ENCODE measurements at places on chromosomes 16 and 17.

GRCh38 chr16:68751160-68751559 lies 14.1 kb downstream of the CDH1 start:
- DNase-seq: no peak

GRCh38 chr17:77869041-77869599 lies 89.4 kb upstream of the TNRC6C start:
- no peak for DNase-seq

DNA sequence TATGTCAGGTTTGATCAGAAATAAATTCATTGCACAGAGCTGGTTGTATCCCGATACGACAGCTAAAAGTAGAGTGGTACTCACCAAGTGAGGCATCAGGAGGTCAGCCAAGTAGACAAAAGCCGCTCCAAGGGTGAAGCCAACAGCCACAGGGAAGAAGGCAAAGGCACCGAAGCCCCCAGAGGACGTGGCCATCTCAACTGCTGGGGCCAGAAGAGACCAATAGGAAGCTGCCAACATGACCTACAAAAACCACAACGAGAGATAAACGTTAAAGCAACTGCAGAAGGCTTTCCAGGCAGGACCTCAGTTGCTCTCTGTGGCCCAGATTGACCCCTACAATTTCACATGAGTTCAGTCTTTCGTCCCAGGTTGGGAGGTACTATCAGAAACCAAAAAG lies 61.0 kb downstream of the SLC39A11 start:
- no peak for DNase-seq

- peak; percentile 71 for DNase-seq
Measured at GRCh38 chr17:40191237-40192208, 14.3 kb downstream of the RAPGEFL1 start.

- no peak for DNase-seq
Measured at GRCh38 chr16:85193115-85193493, 80.8 kb upstream of the CIBAR2 start.

GRCh38 chr16:84069540-84069939 lies 26.9 kb upstream of the SLC38A8 start:
- DNase-seq: no peak

DNA sequence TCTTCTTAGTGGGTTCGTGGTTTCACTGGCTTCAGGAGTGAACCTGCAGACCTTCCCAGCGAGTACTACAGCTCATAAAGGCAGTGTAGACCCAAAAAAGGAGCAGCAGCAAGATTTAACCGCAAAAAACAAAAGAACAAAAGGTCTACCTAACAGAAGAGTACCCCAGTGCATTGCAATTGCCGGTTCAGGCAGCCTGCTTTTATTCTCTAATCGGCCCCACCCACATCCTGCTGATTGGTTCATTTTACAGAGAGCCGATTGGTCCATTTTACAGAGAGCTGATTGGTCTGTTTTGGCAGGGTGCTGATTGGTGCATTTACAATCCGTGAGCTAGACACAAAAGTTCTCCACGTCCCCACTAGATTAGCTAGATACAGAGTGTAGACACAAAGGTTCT lies 2.0 kb upstream of the ARRB2 start:
- no peak for DNase-seq

- DNase-seq: no peak
Measured at GRCh38 chr16:70652322-70652721, 6.0 kb downstream of the IL34 start.

DNA sequence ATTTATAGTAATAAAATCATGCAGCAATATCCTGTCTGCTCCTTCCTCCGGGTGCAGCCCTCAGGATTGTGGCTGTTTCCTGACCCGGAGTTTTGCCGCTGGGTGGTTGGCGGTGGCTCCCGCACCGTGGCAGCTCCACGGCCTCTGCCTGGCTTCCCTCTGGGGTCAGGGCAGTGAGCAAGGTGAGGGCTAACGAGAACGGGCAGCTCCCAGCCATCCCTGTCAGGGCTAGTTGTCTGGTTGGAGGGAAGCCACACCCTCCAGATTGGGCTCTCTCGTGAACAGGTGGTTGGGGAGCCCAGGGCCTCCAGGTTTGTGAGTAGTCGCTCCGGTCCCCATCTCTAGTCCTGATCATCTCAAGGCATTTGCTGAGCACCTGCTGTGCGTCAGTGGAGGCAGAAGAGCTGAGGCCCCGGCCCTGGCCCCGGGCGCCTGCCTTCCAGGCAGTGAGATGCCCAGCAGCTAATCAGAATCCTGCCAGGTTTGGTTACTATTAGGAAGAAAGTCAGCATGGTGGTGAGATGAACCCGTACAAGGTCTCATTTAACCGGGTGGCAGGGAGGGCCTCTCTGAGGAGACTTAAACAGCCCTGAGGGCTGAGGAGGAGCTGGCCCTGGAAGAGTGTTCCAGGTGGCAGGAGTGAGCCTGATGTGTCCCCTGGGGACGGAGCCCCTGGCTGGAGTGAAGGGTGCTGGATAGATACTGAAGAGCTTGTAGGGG lies 2.3 kb upstream of the NUDT16L1 start:
- DNase-seq: no peak

DNA sequence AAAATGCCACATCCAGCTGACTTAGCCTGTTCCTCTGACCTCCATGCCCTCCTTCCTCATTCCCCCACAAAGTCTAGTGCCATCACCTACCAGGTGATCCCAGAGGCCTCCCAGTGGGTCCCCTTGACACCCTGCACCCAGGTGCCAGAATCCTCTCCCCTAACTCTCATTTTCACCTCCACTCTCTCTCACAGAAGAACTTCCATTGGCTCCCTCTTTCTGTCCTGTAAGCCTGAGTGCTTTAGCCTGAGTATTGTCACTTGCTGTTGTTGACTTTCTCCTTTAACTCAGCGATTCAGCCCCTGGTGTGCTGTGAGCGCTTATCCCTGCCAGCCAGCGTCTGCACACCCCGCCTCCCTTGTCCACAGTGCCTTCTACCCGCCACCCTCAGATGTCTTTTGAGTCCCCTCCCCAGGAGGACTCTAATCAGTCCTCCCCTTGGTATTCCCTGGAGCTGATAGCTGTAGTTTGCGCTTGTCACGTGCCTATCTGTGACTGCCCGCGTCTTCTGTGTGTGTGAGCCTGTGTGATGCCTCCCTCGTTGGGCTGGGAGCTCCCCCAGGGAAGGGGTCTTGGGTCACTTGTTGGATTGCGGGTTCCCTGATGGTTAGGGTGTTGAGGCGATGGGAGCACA lies 31.9 kb downstream of the ARHGAP23 start:
- no peak for DNase-seq

GRCh38 chr17:62703261-62703775 lies 75.8 kb downstream of the MRC2 start:
- DNase-seq: no peak

GRCh38 chr17:57889892-57890856 lies 40.3 kb upstream of the MRPS23 start:
- peak; percentile 71 for DNase-seq
